SJCRH30 (cell line): ENCODE measurements at places on chromosomes 5 and 9. TPM values are rescaled to one million over a fixed set of nuclear protein-coding genes. Genes with fewer than 3 reads are reported as not detected.

Gene SVEP1
- total RNA-seq, result 0.18 TPM in 2 replicates

Gene PCDHB11
- total RNA-seq, result 8.9 and 9.8 TPM in 2 replicates

Gene NEUROG1
- total RNA-seq, result not detected in 2 replicates

Gene PCDHGA6
- total RNA-seq, result 4.9 and 5.8 TPM in 2 replicates

Gene MYO10
- total RNA-seq, result 9.3 and 9.4 TPM in 2 replicates

Gene CDKN2AIPNL
- total RNA-seq, result 51.3 and 62.4 TPM in 2 replicates

Gene BTNL8
- not detected in 2 replicates for total RNA-seq

Gene CAVIN4
- 5.4 and 7.1 TPM in 2 replicates for total RNA-seq

Gene PTPRD
- total RNA-seq, result 64.1 and 79.4 TPM in 2 replicates

Gene KCNMB1
- not detected in 2 replicates for total RNA-seq

Gene SHISAL2B
- not detected in 2 replicates for total RNA-seq

Gene FOXD4L6
- 0.18 TPM in 1 of 2 replicates, not detected in the other for total RNA-seq

Gene TTC23L
- total RNA-seq, result not detected in 2 replicates

Gene SPATA9
- total RNA-seq, result 1.7 and 1.8 TPM in 2 replicates

Gene ENTPD2
- total RNA-seq, result 1.9 and 2.0 TPM in 2 replicates

Gene TMEM252
- 1.5 and 2.1 TPM in 2 replicates for total RNA-seq

Gene SPAAR
- 0.12 and 0.18 TPM in 2 replicates for total RNA-seq

Gene TMEM8B
- 1.7 and 2.1 TPM in 2 replicates for total RNA-seq

Gene ARHGEF28
- total RNA-seq, result 5.2 and 5.8 TPM in 2 replicates

Gene HTR1A
- not detected in 2 replicates for total RNA-seq

Gene HMGXB3
- total RNA-seq, result 26.0 and 28.0 TPM in 2 replicates

Gene ESM1
- not detected in 2 replicates for total RNA-seq

Gene PCDHGA1
- 3.5 and 3.6 TPM in 2 replicates for total RNA-seq

Gene BTF3
- 1,145 and 1,184 TPM in 2 replicates for total RNA-seq

Gene ARID3C
- total RNA-seq, result 0.13 TPM in 1 of 2 replicates, not detected in the other

Gene TAF1L
- 0.02 TPM in 1 of 2 replicates, not detected in the other for total RNA-seq

Gene IL31RA
- total RNA-seq, result 0.18 TPM in 1 of 2 replicates, not detected in the other

Gene FBLL1
- total RNA-seq, result not detected in 2 replicates

Gene PRR7
- 6.4 TPM in 2 replicates for total RNA-seq

Gene ECM2
- total RNA-seq, result not detected in 2 replicates

Gene KLHL3
- total RNA-seq, result 0.03 TPM in 1 of 2 replicates, not detected in the other

Gene DMRT2
- 28.6 and 33.1 TPM in 2 replicates for total RNA-seq

Gene DNAH5
- 0.16 and 0.30 TPM in 2 replicates for total RNA-seq

Gene SIMC1
- total RNA-seq, result 28.9 and 31.5 TPM in 2 replicates

Gene ROR2
- total RNA-seq, result not detected in 2 replicates

Gene TRAF2
- 19.5 and 23.6 TPM in 2 replicates for total RNA-seq

Gene ANKRD34B
- 2.9 and 3.0 TPM in 2 replicates for total RNA-seq

Gene ANKRD20A1
- 0.05 TPM in 1 of 2 replicates, not detected in the other for total RNA-seq

Gene SEMA5A
- total RNA-seq, result not detected in 2 replicates

Gene IL7R
- 0.14 TPM in 1 of 2 replicates, not detected in the other for total RNA-seq

Gene EHMT1
- total RNA-seq, result 77.3 and 79.6 TPM in 2 replicates

Gene DND1
- 0.41 and 1.8 TPM in 2 replicates for total RNA-seq

Gene TMEM215
- not detected in 2 replicates for total RNA-seq

Gene SLC36A2
- total RNA-seq, result not detected in 2 replicates

Gene TOR1A
- 44.7 and 45.6 TPM in 2 replicates for total RNA-seq

Gene UBAP2
- 17.0 and 17.1 TPM in 2 replicates for total RNA-seq

Gene TUBB4B
- total RNA-seq, result 528 and 565 TPM in 2 replicates

Gene SLC25A2
- total RNA-seq, result 0.08 TPM in 1 of 2 replicates, not detected in the other

Gene NCS1
- total RNA-seq, result 86.2 and 89.2 TPM in 2 replicates

Gene ARL10
- total RNA-seq, result 5.7 and 6.5 TPM in 2 replicates

Gene RC3H2
- total RNA-seq, result 84.7 and 91.0 TPM in 2 replicates
